Stimulated activated CD4-positive, alpha-beta T cell treated with anti-CD3 and anti-CD28 coated beads, Interleukin-12 subunit alpha, Interleukin-12 subunit beta, amount 100 ng/mL, for 48 hours (primary cell): ENCODE measurements at places on chromosomes 16 and 17.
A peak's percentile ranks its signal among the peaks of the same experiment; 100 is the strongest.

DNA sequence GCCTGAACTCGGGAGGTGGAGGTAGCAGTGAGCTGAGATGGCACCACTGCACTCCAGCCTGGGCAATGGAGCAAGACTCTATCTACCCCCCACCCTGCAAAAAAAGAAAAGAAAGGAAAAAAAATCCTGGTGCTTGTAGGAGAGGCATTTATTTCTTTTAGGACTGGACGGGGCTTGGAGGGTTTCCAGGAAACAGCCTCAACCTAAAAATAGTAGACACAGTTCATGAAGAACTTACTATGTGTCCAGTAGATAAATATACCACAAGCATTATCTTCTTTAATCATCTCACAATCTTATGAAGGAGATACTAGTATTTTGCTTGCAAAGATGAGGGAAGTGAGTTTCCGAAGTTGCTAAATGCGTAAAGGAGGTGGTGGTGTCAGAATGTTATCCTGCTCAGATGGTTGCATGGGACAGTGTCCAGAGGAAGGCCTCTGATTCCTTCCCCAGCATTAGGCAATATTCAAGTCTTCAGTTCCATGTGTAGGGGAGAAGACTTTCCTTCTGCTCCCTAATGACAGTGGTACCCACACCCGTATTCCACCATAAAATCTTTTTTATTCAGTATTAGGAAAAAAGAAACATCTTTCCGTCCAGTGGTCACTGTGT lies 263.2 kb downstream of the WWOX start:
- no peak for DNase-seq

DNA sequence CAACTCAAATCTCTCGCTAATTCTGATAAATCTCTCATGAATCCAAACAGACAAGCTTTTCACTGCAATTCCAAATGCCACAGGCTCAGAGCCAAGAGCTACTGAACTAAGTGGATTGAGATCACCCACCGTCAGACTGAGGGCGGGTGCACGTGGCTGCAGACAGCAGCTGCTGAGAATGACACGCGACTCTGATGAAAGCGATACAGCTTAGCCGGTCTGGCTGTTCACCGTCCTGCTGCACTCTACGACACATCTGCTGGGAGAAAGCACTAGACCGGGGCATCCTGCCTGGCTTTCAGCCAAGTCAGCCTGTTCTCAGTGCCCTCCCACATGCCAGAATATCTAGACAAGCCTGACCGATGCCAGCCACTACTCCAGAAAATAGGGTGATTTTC lies 42.6 kb downstream of the KLHDC4 start:
- no peak for DNase-seq

DNA sequence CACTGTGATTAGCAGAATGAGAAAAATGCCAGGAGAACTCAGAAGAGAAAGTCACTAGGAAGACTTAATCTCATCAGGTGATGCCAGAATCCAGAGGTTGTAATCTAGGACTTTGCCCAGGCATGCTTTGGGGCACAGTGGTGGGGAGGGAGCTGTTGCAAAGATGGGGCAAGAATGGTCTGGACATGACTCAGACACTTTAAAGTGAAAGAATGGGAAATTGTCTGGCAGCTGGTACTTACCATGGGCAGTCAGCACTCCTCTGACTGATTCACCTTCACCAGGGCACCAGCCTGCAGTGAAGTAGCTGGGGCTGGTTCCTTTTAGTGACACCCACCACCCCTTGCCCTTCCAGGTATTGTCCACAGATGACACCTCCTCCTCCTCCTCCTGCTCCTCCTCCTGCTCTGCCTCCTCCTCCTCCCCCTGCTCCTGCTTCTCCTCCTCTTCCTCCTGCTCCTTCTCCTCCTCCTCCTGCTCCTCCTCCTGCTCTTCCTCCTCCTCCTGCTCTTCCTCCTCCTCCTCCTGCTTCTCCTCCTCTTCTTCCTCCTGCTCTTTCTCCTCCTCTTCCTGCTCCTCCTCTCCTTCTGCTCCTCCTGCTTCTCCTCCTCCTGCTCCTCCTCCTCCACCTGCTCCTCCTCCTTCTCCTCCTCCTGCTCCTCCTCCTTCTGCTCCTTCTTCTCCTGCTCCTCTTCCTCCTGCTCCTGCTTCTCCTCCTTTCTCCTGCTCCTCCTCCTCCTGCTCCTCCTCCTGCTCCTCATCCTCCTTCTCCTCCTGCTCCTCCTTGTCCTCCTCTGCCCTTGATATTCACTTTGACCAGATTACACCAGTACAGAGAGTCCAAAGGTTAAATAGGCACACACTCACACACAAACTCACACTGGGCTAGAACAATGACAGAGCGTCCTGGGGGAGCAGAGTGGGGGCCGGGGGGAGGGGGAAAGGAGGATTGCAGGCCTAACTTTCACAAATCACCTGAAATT lies at the start of gene CHD9NB:
Gene CHD9NB (minus strand): TSS at position 379 of the 983 bp plus-strand sequence. CDS start 8,739 bp downstream, outside the sequence.
- DNase-seq: no peak

DNA sequence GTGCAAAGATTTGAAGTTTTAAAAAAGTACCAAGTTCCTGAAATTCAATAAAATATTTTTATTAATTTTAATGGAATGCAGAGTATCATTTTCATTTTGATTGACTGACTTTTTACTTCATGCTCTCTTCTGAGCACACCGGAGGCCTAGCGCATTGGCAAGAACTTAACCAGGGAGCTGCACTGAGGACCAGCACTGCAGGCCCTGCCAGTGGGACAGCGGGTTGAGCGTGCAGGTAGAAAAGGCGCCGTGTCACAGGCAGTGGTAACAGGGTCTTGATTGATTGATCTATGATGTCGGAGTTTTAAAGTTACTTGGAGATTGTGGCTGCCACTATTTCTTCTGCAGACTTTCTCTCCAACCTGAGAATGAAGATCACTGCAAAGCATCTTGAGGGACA lies 43.7 kb downstream of the WDR45B start:
- DNase-seq: no peak

DNA sequence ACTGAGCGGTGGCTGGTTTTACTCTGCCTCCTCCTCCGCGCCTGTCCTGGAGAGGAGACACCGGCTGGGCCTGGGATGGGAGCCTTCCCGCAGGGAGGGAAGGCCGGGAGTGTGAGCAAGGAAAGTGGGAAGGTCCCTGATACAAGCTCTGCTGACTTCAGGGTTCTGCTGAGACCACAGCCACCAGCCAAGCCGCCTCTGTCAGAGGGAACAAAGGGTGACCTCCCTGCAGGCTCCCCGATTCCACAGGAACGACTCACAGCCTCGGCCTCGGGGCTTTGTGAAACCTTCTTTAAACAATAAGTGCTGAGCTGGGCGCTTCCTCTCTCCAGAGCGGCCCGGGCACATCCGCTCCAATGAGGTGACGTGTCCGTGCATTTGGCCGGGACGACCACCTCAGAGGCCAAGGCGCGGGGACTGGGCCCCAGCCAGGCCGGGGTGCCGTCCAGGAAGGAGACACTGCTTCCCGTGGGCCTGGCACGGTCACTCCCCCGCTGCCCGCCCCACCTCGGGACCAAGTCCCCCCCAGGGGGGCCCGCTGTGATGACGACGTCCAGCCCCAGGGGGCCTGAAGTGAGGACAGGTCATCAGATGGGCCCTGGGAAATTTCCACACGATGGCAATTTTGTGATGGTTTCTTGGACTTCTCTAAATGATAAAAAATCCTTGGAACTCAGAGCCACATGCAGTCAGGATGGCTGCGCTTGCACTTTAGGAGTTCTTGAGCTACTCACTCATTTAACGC lies 11.8 kb upstream of the CIBAR2 start:
- no peak for DNase-seq

- peak; percentile 34 for DNase-seq
Observed at GRCh38 chr17:46942441-46943217, 19.7 kb downstream of the GOSR2 start.

DNA sequence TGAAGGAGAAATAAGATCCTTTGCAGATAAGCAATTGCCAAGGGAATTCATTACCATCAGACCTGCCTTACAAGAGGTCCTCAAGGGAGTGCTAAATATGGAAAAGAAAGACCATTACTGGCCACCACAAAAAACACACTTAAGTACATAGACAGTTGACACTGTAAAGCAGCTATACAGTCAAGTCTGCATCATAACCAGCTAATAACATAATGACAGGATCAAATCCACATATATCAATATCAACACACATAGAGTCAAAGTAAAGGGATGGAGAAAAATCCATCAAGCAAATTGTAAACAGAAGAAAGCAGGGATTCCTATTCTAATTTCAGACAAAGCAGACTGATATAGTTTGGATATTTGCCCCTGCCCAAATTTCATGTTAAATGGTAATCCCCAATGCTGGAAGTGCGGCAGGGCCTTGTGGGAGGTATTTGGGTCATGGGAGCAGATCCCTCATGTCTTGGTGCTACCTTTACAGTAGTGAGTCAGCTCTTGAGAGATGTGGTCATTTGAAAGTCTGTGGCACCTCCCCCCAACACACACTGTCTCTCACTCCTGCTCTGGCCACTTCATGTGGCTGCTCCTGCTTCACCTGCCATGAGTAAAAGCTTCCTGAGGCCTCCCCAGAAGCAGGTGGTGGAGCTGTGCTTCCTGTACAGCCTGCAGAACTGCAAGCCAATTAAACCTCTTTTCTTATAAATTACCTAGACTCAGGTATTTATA lies 32.8 kb downstream of the TANC2 start:
- no peak for DNase-seq

DNA sequence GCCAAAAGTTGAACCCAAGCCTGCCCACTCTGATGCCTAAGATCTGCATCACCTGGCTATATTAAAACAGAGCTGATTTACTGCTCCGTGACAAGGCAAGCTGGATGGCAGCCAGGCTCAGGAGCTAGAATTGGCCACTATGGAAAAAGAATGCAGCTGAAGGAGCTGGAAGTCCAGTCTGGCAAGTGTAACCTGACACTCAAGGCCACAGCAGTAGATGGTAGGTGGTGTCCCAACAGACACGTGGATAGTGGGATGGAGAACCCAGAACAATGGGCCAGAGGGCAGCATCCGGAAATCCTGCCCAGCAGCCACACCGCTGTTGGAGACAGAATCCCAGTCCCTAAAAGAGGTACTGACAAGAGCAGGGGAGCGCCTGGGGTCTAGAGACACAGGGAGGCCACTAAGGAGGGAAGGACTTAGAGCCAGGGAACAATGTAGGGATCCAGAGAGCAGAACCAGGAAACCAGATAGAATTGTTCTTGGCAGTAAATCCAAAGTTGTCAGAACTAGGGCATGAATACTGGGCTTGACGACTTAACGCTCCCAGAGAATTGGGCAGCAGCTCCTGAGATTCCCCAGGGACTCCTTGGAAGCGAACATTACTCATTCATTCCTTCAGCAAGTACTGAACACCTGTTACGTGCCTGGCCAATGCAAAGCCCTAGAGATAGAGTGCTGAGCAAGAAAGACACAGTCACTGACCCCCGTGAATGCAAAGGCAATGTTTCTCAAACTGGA lies 85.7 kb downstream of the CDYL2 start:
- no peak for DNase-seq
